ENCODE measurements at places on chromosomes 13 and 19. TPM values are rescaled to one million over a fixed set of nuclear protein-coding genes. Genes with fewer than 3 reads are reported as not detected.

The ZNF99 gene
- total RNA-seq = not detected

The SGTA gene
- total RNA-seq = 131 TPM

- DNase-seq = no peak
These were observed 4.2 kb downstream of the C5AR1 start for GRCh38 chr19:47313754-47314295.

DNA sequence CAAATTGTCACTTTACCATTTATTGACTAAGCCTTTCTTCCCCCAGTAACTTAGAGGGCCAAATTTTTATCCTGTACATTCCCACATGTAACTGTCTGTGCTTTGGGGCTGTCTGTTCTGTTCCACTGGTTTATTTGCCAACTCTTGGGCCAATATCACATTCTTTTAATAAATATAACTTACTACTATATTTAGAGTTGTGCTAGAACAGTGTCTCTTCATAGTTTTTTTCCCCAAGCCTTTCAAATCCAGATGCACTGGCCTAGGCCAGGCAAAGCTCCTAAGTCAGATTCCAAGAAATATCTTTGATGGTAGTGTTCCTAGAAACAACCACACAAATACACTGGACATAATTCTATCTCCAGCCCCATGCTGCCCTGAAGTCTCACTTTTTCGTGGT is 16.0 kb upstream of the CEBPG start:
- no peak for DNase-seq

- DNase-seq = no peak
These were observed 9.1 kb downstream of the SLITRK5 start for GRCh38 chr13:87680298-87680697.

DNA sequence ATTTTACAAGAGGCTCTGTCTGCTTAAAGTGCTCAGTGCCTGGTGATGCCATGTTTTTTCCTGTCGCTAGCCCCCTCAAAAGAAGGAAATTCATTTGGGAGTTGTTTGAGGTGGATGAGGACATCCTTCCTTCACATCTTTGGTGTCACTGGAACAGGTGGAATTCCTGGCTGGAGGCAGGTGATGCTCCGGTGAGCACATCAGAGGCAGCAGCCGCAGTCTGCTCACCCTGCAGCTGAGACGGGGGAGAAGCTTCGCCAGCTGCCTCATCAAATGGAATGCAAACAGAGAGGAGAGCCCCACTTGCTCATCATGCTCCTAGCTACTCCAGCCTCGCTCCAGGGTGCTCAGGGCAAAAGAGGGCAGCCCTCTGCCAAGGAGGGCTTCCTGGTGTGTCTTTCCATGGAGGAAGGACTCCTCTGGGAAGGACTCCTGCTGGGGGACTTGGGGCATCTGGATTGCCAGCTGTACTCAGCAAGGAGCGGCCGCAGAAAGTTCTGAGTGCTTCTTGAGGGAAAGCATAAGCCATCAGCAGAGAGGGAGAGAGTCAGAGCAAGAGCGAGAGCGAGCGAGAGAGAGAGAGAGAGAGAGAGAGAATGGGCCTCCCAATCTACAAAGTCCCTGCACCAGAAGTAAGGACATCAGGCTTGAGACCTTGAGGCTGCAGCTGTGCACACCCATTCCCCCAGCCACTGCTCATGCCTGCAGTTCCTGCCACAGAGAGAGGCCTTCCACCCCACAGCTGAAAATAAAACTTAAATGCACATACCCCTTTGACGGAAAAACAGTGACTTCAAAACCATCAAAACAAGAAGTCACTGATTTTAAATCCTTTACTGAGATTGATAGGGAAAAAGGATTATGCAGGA is 74.3 kb upstream of the UBL3 start:
- DNase-seq = peak; percentile 69

The HCN2 gene
- total RNA-seq = 0.37 TPM

The TMEM150B gene
- total RNA-seq = not detected

- no peak for DNase-seq
These were observed 19.9 kb downstream of the SSC5D start for GRCh38 chr19:55508120-55508519.

The ZNF415 gene
- not detected for total RNA-seq

DNA sequence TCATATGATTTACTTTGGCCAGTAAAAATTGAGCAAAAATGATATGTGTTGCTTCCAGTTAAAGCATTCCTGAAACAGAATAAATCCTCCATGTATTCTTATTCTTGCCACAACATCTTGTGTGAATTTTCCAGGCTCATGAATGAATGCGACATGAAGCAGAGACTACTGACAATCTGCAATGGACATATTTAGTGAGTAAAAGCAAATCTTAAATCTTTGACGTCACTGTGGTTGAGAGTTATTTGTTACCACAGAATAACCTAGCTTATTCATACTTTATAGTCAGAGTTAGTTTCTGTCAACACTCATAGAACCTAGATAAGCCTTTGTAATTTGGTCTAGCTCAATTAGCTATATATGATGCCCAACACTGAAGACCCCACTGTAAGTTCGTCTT is 1443.1 kb downstream of the PCDH9 start:
- peak; percentile 25 for DNase-seq

DNA sequence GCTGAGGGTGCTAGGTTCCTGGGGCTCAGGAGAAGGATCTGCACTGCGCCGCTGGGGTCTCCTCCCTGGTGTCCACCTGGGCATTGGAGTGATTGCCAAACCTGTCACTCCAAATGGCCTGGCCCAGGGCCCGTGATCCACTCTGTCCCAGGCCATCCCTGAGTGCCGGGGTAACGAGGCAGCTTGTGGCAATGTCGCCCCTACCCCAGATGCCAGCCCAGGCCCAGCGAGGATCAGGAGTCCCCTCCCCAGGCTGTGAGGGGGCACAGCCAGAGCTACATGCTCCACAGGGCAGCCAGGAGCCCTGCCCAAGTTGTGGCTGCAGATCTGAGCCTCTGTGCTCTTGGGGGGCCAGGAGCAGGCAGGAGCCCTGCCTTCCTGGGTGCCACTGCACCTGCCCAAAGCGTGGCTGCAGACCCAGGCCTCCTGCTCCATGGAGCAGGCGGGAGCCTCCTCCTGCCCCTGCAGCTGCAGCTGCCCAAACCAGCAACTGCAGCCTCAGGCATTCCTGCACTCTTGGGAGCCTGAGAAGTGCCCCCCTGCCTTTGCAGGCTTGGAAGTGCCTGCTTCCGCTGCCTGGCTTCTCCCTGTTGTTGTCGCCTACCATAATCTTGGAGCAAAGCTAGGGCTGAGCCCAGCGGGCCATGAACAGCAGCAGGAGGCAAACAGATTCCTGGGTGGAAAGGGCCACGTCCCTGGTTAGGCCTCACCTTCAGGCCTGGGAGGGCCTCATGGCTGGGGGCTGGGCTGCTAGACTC is 4.6 kb downstream of the IGFL4 start:
- no peak for DNase-seq

DNA sequence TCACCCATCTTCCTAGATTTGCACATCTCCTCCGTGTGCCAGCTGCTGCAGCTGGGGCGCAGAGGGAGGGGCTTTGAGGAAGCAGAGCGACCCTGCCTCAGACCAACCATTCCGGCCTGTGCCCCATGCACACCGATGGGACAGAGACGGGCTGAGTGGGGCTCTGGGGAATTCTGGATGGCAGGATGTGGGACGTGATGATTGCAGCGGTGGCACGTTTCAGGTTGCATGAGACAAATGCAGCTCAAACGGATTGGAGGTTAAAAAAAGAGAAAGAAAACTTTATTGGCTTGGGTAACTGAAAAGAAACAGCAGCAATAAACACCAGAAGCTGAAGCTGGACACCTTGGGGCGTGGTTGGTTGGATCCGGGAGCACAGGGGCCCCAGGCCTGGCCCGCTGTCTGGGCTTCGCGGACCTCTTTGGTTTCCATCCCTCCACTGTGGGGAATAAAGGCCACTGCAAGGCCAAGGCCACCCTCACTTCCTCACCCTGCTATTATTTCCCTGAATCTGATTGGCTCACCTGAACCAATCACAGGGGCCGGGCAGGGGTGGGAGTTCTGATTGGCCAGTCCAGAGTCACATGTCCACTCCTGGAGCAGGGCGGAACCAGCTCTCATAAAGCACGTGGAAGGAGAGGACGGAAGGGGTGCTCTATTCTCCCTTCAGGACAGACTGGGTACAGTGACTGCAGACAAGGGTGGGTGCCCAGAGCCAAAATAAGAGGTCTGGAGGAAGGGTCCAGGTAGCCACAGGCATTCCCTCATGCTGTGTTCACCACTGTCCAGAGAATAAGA is 6.1 kb upstream of the ZNF787 start:
- DNase-seq = peak; percentile 22

The PSG11 gene
- total RNA-seq = not detected

The RNF17 gene
- 6.8 TPM for total RNA-seq

GRCh38 chr19:43783636-43784035 is 2.9 kb upstream of the KCNN4 start:
- DNase-seq = no peak

GRCh38 chr13:48909056-48909389 is 66.7 kb upstream of the FNDC3A start:
- DNase-seq = no peak

- DNase-seq = no peak
These were observed at the start of gene CADM4 for GRCh38 chr19:43639519-43640423. Gene CADM4, minus strand, starts transcription at chr19:43639850. Its CDS starts 60 bp downstream, at chr19:43639790.

The SHISA2 gene
- 0.35 TPM for total RNA-seq

- DNase-seq = peak; percentile 84
These were observed 9.3 kb downstream of the ZNF582 start for GRCh38 chr19:56383826-56384605.

The GAS6 gene
- 138 TPM for total RNA-seq

The MBD3L2 gene
- total RNA-seq = not detected

The ENOX1 gene
- 3.2 TPM for total RNA-seq

The SLC25A41 gene
- total RNA-seq = not detected

DNA sequence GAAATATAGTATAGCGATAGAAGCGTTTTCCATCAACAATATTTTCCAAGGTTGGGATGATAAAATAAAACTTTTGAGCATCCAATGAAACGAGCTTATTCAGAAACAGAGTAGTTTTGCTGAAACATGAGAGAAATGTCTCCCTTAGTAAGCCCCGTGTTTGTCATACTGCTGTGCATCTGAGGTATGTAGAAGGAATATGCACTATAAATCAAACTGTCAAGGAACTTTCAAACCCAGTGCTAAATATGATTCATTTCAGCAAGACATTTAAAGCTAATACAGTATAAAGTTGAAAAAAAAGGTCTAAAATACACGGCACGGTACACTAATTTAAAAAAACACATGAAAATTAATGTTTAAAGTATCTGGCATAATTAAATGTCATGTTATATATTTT is 546.2 kb downstream of the SLITRK5 start:
- no peak for DNase-seq

DNA sequence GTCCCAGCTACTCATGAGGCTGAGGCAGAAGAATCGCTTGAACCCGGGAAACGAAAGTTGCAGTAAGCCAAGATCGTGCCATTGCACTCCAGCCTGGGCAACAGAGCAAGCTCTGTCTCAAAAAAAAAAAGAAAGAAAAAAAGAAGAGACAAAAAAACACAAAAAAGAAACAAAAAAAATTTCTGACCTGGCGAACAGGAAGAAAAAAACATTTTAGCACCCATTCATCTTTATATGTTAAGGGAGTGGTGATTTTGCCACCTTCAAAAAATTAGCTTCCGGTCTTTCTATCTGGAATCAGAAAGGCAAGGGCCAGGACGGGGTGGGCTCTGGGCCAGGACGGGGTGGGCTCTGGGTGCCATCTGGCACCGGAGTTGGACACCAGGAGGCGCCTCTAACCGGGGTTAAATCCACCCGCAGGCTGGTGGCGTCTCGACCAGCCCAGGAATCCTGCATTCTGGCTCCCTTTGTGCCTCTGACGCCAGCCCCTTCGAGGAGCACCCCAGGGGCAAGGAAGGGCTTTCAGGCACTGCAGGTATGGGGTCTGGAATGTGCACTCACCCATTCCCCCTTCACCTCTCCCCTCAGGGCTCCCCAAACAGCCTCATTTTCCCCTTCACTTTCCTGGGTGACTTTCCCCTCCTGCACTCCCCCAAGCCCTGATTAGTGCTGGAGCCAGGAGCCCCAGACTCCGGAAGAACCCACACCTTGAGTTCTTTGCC is 10.4 kb upstream of the ZSWIM4 start:
- peak; percentile 61 for DNase-seq

DNA sequence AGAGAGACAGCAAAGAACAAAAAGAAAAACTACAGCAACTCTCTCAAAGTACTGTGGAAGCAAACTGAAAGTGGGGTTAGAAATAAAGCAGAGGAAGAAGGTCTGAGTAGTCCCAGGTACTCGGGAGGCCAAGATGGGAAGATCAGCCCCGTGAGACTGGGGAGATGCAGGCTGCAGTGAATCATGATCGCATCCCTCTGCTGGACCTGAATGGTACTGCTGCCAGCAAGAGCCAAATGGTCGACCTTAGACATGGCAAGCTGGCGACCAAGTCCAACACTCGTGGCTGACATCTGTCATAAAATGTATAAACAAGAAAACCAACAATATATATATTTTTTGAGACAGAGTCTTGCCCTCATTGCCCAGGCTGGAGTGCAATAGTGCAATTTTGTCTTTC is 33.7 kb upstream of the ZNF724 start:
- DNase-seq = peak; percentile 38

- DNase-seq = no peak
These were observed 6.9 kb downstream of the CHAF1A start for GRCh38 chr19:4409123-4409933.

DNA sequence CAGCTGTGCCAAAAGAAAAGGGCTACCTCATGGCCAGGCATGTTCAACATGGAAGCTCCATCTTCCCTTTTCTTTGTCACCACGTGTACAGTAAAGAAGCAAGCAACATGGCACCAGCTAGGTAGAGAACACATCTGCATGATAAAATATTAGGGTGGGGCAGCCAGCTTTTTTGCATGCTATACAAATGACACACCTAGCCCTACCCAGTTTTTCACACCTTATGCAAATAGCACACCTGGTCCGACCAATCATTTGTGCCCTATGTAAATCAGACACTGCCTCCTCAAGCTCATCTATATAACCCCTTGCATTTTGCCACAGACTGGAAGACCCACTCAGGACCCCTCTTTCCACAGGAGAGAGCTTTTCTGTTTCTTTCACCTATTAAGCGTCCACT is 85.5 kb downstream of the STOML3 start:
- DNase-seq = no peak

- DNase-seq = no peak
These were observed 29.5 kb downstream of the PEPD start for GRCh38 chr19:33492090-33492489.

The ZNF626 gene
- not detected for total RNA-seq

The HCST gene
- not detected for total RNA-seq

DNA sequence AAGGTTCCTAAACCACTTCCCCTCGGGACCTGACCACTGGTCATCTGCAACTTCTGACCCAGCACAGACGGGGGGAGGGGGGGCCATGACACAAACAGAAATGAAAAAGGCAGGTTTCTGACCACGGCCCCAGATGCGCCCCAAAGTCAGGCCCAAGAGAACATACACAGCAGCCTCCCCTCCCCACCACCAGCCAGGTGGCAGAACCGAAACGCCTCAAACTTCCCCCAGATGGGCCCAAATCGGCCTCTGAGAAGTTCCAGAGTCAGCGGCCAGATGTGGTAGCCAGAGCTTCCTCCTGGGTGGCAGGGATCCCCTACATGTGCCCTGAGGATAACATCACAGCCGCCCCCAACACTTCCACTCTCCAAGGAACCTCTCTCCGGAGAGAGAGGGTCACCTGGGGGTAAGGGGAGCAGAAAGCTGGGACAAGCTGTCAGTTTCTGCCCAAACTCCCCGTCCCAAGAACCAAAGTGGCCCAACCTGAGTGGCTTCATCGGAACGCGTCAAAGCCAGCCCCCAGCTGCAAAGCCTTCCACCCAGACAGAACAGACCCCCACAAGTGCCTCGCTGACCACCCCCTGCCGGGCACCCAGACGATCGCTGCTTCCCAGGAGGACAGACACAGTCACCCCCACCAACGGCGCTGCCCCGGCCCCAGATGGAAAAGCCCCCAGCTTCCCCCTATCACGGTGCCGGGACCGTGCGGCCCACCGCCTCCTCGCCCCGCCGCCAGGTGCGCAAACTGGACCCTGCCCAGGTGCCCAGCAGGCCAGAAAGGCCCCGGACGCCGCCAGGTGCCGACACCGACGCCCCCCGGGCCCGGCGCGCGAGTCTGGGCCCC is 800 bp downstream of the ELL start:
- DNase-seq = no peak

Measured in HT1080 (cell line).